ENCODE measurements at places on chromosomes 3 and 15.

GRCh38 chr3:196938576-196938975 is 3.8 kb downstream of the NCBP2 start:
- DNase-seq: no peak
- peak overlapping the region; percentile 62 for H3K27ac ChIP-seq
- H3K4me1 ChIP-seq: peaks cover 33% of the 10 kb centered on the region
- no peak overlapping the region for H3K4me3 ChIP-seq
- H3K36me3 ChIP-seq: peaks cover 69% of the 10 kb centered on the region

DNA sequence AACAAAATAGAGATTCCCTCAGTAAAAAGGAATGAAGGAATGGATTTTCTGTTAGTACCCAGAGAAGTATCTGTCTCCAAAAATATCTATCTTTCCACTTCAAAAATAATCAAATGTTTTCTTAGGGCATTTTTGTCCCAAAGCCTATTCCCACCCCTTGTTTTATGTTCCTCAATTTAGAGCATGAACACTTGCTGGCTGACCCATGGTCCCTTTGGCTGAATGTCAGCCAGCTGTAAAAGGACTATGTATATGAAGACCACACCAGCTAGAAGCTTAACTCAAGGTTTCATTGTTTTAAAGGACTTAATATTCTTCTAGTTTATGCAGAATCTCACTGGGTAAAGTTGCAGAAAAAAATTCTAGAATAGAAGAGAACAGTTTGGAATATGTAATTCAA is 931.2 kb downstream of the MCTP2 start:
- H3K4me1 ChIP-seq: no peaks in the 10 kb centered on the region
- H3K27ac ChIP-seq: no peak overlapping the region
- peaks cover 4% of the 10 kb centered on the region for H3K27me3 ChIP-seq
- DNase-seq: no peak
- no peak overlapping the region for H3K4me3 ChIP-seq

GRCh38 chr3:154684021-154684420 is 254.0 kb upstream of the GPR149 start:
- H3K27me3 ChIP-seq: no peaks in the 10 kb centered on the region
- H3K36me3 ChIP-seq: no peaks in the 10 kb centered on the region
- no peak for DNase-seq

DNA sequence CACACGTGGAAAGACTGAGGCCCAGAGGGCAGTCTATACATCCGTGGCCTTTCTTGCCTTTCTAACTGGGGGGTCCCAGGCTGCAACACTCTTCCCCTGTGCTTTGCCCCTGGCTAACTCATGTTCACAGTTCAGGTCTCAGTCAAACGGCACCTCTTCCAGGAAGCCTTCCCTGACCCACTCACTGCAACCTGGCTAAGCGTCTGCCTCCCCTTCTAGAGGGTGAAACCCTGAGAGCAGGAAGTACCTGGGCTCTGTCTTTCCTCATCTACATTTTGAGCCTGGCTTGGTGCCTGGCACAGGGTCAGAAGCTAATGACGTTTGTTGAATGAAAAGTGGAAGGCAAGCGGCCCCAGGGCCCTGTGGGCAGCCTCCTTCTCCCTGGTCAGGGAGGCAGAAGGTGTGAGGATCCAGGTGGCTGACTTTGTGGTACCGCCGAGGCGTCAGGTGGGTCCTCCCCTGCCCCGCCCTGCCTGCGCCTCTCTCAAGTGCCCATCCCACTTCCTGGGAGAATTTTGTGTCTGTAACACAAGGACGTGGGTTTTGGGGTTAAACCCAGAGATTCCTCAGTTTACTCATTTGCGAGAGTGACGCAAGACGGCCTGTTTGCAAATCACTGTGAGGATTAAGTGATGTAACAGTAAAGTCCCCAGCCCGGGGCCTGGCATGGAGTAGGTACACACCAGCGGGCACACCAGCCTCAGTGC is 32.1 kb downstream of the DNASE1L3 start:
- peaks cover 18% of the 10 kb centered on the region for H3K4me1 ChIP-seq
- peak; percentile 15 for DNase-seq
- H3K27ac ChIP-seq: no peak overlapping the region
- no peaks in the 10 kb centered on the region for H3K36me3 ChIP-seq

DNA sequence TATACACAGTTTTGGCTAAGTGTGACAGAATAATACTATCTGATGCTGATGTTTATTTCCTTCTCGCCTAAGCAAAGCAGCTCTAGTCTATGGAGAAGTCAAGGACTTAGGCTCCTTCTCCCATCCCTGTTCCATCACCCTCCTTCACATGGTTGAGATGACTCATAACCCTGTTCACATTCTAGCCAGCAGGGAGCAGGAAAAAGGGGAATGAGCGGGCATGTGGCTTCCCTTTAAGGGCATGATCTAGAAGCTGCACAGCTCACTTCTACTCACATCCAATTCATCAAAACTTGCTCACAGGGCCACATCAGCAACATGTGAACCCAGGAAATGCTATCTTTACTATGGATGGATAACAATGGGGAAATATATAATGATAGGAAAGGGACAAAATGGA is 40.9 kb downstream of the CBLB start:
- H3K27me3 ChIP-seq: no peaks in the 10 kb centered on the region
- peak overlapping the region; percentile 100 for H3K27ac ChIP-seq
- H3K36me3 ChIP-seq: peaks cover 70% of the 10 kb centered on the region
- DNase-seq: peak; percentile 32

DNA sequence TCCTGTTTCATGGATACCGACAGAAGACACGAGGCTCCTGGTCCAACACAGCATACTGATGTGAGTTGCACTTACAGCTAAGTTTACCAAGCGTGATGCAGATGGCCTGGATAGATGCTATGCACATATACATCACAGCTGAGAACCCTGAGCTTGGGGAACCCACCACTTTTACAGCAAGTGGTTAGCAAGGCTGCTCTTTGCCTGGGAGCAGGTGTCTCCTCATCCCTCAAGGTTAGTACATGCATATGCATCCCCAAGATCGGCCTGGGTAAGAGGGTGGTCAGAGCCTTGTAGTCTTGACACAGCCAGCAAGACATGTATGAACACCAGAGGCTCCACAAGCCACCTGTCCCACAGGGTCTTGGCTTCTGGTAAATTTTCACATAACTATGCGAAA is 28.3 kb downstream of the LRRC2 start:
- H3K4me1 ChIP-seq: peaks cover 46% of the 10 kb centered on the region
- peaks cover 2% of the 10 kb centered on the region for H3K27me3 ChIP-seq
- no peak overlapping the region for H3K4me3 ChIP-seq
- no peak for DNase-seq

GRCh38 chr15:63156755-63157117 is 541 bp downstream of the RPS27L start:
- H3K4me1 ChIP-seq: peaks cover 18% of the 10 kb centered on the region
- H3K4me3 ChIP-seq: peak overlapping the region; percentile 98
- peaks cover 27% of the 10 kb centered on the region for H3K36me3 ChIP-seq
- no peak for DNase-seq
- H3K27ac ChIP-seq: peak overlapping the region; percentile 97
- no peaks in the 10 kb centered on the region for H3K27me3 ChIP-seq

All from activated CD8-positive, alpha-beta T cell treated with anti-CD3 and anti-CD28 coated beads for 36 hours (primary cell).